A549 treated with GW870086 at 1 μM for 4 hours (cell line): ENCODE measurements at places on chromosomes 3 and 15. TPM values are rescaled to one million over a fixed set of nuclear protein-coding genes. Genes with fewer than 3 reads are reported as not detected.

SV2B gene
- total RNA-seq: 0.06 to 0.15 TPM (median 0.12 TPM) in 4 of 5 replicates, not detected in the other

CCR1 gene
- total RNA-seq: not detected in 5 replicates

C3orf62 gene
- total RNA-seq: 1.5 to 2.1 TPM (median 1.8 TPM) in 5 replicates

WNT5A gene
- total RNA-seq: 0.42 to 1.1 TPM (median 0.74 TPM) in 5 replicates

GPR15 gene
- total RNA-seq: not detected in 5 replicates

FBXL22 gene
- 0.09 to 0.33 TPM (median 0.17 TPM) in 5 replicates for total RNA-seq

ZNF662 gene
- total RNA-seq: not detected in 5 replicates

ISLR gene
- 0.33 to 0.60 TPM (median 0.43 TPM) in 5 replicates for total RNA-seq

HRG gene
- total RNA-seq: not detected in 5 replicates

PAK6 gene
- total RNA-seq: 0.57 to 0.71 TPM (median 0.65 TPM) in 5 replicates

HCLS1 gene
- total RNA-seq: 0.05 to 0.18 TPM (median 0.12 TPM) in 4 of 5 replicates, not detected in the other

AQP9 gene
- not detected in 5 replicates for total RNA-seq

C3orf20 gene
- 0.05 TPM in 1 of 5 replicates, not detected in the others for total RNA-seq

CLDN1 gene
- 18.5 to 23.3 TPM (median 21.3 TPM) in 5 replicates for total RNA-seq

RPL39L gene
- 44.8 to 52.1 TPM (median 49.9 TPM) in 5 replicates for total RNA-seq

ADPGK gene
- 71.5 to 78.9 TPM (median 75.8 TPM) in 5 replicates for total RNA-seq

CLEC3B gene
- total RNA-seq: 0.27 TPM in 1 of 5 replicates, not detected in the others
